Stimulated activated CD4-positive, alpha-beta T cell treated with anti-CD3 and anti-CD28 coated beads, Interleukin-1b, Interleukin-23, amount 100 ng/mL, for 4 hours (primary cell): ENCODE measurements at places on chromosomes 3 and 15.

DNA sequence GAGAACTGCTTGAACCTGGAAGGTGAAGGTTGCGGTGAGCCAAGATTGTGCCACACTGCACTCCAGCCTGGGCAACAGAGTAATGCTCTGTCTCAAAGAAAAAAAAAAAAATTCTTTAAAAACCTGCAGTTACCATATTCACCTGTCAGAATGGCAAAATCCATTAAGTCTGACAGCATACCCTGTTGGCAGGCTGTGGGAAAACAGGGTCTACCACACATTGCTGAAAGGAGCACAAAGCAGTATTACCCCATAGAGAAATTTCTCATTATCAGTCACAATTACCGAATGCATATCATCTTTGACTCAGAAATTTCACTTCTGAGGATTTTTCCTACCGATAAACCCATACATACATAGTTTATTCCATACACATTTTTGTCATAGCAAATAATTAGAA lies 264.1 kb upstream of the SLCO3A1 start:
- DNase-seq, result no peak

- no peak for DNase-seq
Measured at GRCh38 chr15:51816611-51817010, 12.8 kb upstream of the TMOD3 start.

- no peak for DNase-seq
Measured at GRCh38 chr3:37453393-37454389, 279.3 kb upstream of the LRRFIP2 start.

- no peak for DNase-seq
Measured at GRCh38 chr15:96097661-96098060, 232.8 kb upstream of the NR2F2 start.

DNA sequence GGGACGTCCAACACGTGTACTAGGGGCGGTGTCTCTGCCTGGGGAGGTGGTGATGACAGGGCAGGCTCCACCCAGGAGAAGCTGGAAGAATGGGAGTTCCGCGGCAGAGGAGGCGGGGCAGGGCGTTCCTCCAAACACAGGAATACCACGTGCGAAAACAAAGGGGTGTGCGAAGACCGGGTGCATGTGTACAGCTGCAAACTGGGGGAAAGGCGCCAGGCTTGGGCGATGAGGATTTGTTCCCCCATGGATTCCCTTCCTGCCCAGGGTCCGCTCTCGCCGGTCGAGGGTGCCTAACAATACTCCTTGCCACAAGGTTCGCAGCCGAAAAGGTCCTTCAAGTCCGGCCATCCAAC lies 500 bp upstream of the ZSCAN2 start:
- DNase-seq, result peak; percentile 32

GRCh38 chr3:89908711-89909213 lies 801.3 kb downstream of the EPHA3 start:
- no peak for DNase-seq

GRCh38 chr3:81198756-81199155 lies 562.7 kb downstream of the GBE1 start:
- no peak for DNase-seq

- DNase-seq, result no peak
Measured at GRCh38 chr3:127768346-127769008, 53.8 kb downstream of the MGLL start.

- DNase-seq, result no peak
Measured at GRCh38 chr15:76398317-76399104, 61.9 kb downstream of the ISL2 start.

GRCh38 chr3:167651826-167652225 lies 1.9 kb downstream of the WDR49 start:
- DNase-seq, result no peak

GRCh38 chr3:46463120-46463867 lies 1.4 kb downstream of the LTF start:
- DNase-seq, result no peak

DNA sequence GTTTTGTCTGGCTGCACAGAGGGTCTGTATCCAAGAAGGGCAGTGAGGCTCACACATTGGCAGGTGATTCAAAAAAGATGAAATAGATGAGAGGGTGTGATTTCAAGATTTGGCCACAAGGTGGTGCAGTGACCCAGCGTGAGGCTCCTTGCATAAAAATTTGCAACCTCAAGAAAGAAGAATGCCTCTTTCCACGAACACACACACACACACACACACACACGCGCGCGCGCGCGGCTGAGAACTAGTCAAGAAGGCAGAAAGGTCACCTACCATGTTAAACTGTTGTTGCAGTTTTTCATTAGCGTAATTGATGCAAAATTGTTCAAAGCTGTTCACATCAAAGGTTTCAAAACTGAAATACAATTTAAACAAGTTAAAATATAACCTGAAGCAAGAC lies 39.2 kb downstream of the MYO5C start:
- peak; percentile 69 for DNase-seq

DNA sequence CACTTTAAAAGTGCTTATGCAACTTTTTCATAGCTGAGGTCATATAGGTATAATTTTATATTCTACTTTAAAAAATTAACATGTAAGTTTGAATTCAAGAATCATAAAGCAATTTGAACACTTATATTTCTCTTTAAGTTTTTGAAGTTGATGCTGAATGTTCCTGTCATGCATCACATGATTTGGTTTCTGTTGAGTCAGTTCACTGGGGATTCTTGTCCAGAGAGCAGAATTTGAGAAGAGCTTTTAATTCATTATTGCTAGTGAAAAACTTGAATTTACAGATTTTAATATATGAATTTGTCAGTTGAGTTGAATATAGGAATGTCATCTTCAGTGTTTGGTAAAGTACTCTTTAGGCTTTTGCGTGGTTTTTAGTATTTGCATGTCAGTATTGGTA lies 7.9 kb downstream of the SLC25A26 start:
- no peak for DNase-seq

- no peak for DNase-seq
Measured at GRCh38 chr3:50136714-50137405, 18.3 kb upstream of the SEMA3F start.

- DNase-seq, result peak; percentile 20
Measured at GRCh38 chr3:71681224-71681668, 44.0 kb downstream of the EIF4E3 start.

GRCh38 chr15:96326328-96327154 lies 4.0 kb upstream of the NR2F2 start:
- no peak for DNase-seq

DNA sequence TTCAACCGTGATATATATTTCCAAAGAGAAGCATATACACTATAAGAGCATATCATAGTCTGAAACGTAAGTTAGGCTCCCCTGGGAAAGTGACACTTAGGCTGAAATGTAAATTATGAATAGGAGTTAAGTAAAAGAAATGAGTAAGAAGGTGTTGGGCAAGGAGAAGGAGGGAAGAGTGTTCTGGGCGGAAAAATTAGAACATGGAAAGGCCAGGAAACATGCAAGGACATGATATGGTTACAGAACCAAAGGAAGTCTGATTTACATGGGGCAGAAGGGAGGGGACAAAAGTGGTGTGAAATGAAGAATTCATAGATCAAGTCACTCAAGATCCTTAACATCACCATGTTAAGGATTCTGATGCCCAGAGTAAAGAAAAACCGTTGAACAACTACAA lies 75.2 kb downstream of the SCAPER start:
- DNase-seq, result no peak

DNA sequence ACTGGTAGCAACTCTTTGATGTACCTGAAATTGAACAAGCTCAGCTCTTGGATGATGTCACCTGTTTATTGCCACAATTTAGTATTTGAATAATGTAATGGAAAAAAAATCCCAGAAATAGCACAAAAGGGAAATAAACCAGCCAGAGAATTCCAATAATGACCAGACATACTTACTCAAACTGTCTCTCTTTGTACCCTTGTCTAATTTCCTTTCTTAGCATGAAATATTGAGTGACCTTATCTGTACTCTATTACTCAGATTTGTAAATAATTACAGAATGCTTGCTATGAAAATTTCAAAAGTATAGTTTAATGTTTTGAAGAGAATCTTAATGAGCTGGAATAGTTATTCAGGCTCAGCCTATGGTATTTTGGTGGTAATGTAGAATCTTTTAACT lies 555.4 kb upstream of the SGO1 start:
- no peak for DNase-seq

DNA sequence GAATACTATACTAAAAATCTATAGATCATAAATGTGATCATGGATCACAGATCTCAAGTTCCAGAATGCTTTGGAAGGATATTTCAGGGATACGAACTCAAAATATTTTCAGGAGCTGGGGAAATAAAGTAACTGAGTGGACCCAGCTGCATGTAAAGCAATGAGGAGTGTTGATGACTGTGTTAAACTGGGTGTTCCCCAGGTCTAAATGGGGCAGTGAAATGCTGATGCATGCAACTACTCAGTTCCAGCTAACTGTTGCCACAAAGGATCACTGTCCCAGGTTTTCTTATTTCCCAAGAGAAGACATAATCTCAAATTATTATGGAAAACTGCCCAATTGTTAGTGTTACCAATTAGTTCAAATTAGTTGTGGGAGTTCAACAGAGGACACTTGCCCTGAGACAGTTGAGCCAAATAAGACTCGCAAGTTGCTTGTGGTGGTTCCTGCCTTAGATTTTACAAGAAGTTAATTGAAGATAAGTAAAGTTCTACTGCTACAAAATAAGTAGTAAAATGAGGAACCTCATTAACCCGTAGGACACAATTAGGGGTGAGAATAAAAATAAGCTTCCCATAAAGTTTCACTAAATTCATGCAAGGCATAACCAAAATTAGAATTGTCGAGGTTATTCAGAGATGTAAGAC lies 66.3 kb upstream of the IL12A start:
- no peak for DNase-seq

GRCh38 chr3:194986208-194987043 lies 284.5 kb downstream of the XXYLT1 start:
- DNase-seq, result no peak

DNA sequence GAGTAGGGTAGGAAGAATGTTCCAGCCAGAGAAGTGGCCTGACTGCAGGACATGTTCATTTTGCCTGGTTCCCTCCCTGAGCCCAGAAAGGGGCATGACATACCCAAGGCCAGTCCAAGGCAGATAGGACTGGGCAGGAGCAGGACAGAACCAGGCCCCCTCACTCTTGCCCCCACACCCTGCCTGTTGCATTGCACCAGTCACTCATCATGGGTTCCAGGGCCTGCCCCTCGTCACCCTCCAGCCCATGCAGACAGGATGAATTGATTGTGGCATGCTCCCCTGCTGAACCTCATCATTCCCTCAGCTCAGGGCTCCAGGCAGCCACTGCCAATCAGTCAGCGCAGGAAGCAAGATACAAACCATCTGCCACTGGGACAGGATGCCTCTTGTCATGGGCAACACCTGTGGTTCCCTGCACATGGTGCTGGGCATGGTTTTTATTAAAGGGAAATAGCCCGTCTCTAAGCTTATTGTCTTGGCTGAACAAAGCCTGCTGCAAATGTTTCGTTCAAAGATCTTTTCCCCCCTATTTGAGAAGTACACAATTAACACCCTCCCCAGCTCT lies 48.9 kb downstream of the RASGRF1 start:
- DNase-seq, result no peak

- DNase-seq, result no peak
Measured at GRCh38 chr3:186775999-186776398, 7.4 kb upstream of the EIF4A2 start.

DNA sequence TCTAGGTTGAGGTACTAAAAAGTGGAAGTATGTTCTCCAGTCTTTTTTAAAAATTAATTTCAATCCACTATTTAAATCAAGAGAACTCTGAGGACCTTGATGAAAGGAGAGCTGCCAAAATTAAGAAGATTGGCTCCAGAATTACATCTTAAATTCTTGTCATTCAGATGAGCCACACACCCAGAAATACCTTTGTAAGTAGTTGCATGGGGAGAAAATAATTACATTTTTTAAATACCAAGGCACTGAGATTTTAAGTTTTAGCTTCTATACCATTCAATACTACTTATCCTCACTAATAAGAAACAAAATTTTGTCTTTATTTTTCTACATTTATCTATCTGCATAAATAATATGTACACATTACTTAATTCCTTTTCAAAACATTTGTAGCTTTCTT lies 1132.8 kb downstream of the OTOL1 start:
- DNase-seq, result no peak

DNA sequence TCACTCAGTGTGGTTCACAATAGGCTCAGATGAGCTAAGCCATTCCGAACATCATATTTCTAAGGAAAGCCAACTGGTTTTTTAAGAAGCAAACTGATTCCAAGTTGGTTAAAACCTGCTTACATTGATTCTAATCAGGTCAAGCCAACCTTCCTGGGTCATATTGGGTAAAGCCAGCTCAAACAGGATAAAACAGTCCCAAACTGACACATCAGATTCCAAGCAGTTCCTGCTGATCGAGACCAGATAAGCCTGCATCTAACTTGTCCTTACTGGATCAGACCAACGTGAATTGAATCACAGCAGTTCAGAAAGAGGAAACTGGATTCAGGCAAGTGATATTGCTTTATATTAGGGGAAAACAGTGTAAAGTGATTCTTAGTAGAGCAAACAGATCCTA lies 18.6 kb upstream of the THSD4 start:
- no peak for DNase-seq

- no peak for DNase-seq
Measured at GRCh38 chr3:154967090-154967489, 113.0 kb upstream of the MME start.

- no peak for DNase-seq
Measured at GRCh38 chr3:120344349-120344748, 4.8 kb downstream of the LRRC58 start.

DNA sequence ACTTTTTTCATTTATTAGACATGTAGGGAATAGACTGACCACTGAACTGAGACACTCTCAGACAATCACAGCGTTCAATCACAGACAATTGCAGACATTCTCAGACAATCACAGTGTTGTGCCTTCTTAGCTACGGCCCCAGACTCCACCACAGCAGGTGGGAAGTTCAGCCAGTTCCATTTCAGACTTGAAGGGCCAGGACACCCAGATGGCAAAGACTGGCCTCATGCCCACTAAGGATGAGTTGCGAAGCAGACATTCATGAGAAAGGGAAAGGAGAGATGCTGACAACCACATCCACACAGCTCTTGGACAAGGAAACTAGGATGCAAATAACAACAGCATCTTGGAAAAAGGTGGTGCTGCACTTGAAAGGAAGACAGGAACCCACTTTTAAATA lies 21.9 kb upstream of the ALDH1L1 start:
- no peak for DNase-seq

DNA sequence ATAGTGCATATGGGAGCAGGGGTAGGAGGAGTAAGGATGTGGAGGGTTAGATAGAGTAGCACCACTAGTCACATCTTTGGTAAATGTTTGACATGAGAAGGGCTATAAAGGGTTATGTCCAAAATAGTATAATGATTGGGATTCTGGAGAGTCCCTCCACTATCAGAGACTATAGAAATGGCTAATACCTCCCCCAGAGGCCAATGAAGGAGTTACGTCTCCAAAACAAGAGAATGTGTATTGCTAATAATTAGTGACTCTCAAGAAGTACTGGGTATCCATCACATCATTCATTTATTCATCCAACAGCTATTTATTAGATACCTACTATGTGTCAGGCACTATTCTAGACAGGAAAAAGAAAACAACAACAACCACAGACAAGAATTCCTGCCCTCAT lies 203.7 kb upstream of the UMPS start:
- no peak for DNase-seq
